ENCODE measurements at places on chromosomes 13 and 19. TPM values are rescaled to one million over a fixed set of nuclear protein-coding genes. Genes with fewer than 3 reads are reported as not detected.

The NKPD1 gene
- total RNA-seq: 0.49 TPM

The CEACAM16 gene
- not detected for total RNA-seq

The OVOL3 gene
- total RNA-seq: not detected

- no peak for DNase-seq
These were observed 95.7 kb downstream of the KCTD12 start for GRCh38 chr13:76790526-76790925.

The ILF3 gene
- 114 TPM for total RNA-seq

The CDX2 gene
- not detected for total RNA-seq

DNA sequence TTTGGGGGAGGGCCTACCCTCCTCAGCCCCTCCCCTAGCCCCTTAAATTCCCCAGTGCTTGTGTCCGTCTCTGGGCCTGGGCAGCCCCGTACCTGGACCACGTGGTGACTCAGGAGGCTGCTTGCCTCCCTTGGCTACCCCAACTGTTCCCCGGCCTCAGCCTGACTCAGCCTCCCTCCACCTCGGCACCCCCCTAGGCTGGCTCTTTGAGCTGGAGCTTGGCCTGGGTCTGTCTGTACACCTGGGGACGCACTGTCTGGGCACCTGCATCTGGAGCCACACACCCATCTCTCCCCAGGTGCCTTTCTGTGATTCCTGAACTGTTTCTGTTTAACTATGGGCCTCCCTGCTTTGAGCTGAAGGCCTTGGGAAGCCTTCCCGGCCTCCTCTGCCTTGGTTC lies 1.8 kb upstream of the KLK14 start:
- DNase-seq: no peak

Measured in thoracic aorta (tissue), 2 donors.